ENCODE measurements at places on chromosomes 5 and 9.

DNA sequence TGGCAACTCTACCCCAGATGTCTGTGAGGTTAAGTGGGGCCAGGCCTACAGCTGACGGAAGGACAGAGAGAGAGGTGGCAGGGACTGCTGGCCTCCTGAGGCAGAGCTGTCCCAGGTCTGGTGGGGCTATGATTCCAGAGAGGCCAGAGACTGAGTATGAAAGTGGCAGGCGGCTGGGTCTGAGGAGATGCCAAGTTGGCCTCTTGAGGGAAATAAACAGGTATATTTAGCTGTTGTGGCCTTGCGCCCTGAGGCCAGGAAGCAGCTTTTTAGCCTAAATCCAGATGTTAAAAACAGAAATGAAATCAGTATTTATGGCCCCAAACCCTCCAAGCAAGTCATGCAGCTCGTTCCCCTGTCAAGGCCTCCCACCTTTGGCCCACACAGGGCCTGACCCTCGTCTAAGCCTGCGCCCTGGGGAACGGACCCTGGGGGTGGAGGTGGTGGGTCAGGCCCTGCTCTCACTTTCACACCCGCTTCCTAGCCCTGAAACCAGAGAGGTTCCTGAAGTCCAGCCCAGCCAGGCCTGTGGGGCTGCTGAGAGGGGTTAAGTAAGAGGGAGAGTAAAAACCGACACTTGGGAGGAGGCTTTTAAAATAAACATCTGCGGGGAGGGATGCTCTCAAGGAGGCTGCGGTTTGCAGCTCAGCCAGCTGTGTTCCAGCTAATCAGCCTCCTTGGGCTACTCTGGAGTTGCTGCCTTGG is 18.7 kb downstream of the PCDHGC5 start:
- DNase-seq = no peak

- DNase-seq = no peak
These were observed 525.5 kb upstream of the CCNG1 start for GRCh38 chr5:162911873-162912272.

GRCh38 chr5:76180814-76181805 is 97.9 kb downstream of the SV2C start:
- DNase-seq = no peak

- DNase-seq = no peak
These were observed 5.3 kb downstream of the ELAVL2 start for GRCh38 chr9:23820451-23821374.

DNA sequence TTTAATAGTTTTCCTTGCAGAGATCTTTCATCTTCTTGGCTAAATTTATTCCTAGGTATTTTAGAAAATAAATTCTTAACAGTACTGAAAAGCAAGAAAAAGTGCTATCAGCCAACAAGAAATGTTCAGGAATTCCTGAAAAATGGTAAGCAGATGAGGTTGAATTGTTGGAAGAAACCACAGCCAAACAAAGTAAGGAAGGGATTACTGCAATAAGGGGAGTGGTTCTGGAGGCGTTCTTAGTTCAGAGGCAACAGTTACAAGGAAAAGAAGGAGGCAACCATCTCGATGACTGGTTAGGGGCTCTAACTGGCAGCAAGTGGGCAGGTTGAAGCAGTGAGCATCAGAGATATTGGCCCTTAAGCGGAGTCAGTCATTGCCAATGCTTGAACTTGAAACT is 12.8 kb upstream of the OR13J1 start:
- DNase-seq = no peak

DNA sequence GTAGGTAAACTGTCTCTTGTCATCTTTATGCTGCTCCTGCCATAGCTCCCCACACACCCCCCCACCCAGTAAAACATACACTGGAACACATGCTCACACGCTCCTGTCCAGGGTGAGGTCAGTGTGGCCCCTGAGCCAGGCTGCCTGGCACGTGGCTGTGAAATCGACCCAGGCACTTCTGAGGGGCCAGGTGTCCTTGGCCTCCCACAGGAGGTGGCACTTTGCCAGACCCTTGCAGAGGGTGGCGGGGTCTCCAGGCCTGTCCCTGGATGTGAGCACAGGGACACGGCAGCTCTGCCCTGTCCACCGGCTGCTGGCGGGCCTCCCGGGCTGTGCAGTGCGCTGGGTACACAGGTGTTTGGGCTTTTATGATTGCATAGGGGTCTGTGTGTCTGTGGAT is 10.0 kb upstream of the CRB2 start:
- DNase-seq = no peak

GRCh38 chr5:169424670-169425378 is 123.9 kb upstream of the SLIT3 start:
- no peak for DNase-seq

- no peak for DNase-seq
These were observed 97.3 kb downstream of the PLCXD3 start for GRCh38 chr5:41413074-41413473.

- no peak for DNase-seq
These were observed 24.3 kb downstream of the LHX3 start for GRCh38 chr9:136180586-136180985.

DNA sequence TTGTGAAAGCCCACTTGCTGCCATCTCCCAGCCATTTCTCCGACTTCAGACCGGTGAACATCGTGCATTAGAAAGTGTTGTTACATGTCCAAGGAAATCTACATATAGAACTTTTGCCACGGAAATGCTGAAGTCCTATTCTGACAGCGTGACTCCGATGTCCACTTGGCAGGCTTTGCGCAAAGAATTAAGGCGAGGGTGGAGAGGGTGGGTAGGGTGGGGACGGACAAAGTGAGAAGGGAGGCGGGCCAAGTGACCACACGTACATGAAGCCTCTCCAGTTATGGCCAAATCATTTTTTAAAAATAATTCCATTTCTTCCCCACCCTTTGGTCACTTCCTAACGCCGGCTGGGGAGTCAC is 460 bp upstream of the ACO1 start:
- DNase-seq = no peak

DNA sequence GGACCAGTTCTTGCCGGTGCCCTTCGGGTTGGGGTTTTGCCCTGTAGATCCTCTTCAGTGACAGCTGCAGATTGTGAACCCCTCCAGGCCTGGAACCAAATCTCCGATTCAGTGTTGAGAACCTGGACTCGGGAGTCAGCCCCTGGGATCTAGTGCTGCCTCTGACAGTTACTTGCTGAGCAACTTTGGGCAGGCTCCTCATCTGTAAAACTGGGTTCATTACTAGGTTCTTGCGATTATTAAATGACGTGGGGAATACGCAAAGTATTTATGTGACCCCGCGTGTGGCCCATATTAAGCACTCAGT is 600 bp downstream of the ERCC6L2 start:
- no peak for DNase-seq

- no peak for DNase-seq
These were observed 16.0 kb downstream of the TMOD1 start for GRCh38 chr9:97517331-97518089.

GRCh38 chr5:126801992-126802294 is 25.0 kb downstream of the LMNB1 start:
- DNase-seq = no peak

DNA sequence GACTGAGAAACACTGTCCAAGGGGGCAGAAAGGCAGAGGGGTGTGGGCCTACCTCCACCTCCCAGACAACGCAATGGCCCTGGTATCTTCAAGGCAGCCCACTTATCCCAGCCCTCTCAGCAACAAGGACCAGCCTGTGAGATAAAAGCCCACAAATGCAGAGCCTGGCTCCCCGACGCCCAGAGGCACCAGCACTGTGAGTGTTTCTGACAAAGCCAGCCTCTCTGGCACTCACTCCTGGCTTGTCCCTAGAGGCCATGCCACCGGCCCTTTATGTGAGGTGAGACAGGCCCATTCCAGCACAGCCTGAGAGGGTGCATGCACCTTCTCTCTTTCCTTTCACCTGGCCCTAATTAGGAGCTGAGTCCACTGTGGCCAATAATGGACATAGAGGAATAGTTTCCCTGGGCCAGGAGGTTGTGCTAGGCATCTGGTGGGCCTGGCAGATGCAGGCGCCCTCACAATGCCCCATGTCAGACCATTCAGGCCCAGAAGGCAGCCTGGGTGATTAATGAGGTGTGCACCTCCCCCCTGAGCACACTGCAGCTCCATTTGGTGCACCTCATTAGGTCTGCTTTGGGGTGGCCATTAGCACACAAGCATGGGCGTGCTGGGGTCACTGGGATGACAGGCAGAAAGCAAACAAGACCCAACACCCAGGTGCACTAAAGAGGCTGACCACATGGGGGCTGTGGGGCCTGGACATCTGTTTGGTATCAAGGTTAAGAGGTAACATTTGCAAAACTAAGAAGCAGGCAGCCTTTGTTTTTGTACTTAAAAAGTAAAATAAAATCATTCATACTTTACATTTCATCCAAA is 176.0 kb downstream of the MED10 start:
- DNase-seq = no peak

- no peak for DNase-seq
These were observed 212.3 kb downstream of the ENC1 start for GRCh38 chr5:74428275-74428674.

DNA sequence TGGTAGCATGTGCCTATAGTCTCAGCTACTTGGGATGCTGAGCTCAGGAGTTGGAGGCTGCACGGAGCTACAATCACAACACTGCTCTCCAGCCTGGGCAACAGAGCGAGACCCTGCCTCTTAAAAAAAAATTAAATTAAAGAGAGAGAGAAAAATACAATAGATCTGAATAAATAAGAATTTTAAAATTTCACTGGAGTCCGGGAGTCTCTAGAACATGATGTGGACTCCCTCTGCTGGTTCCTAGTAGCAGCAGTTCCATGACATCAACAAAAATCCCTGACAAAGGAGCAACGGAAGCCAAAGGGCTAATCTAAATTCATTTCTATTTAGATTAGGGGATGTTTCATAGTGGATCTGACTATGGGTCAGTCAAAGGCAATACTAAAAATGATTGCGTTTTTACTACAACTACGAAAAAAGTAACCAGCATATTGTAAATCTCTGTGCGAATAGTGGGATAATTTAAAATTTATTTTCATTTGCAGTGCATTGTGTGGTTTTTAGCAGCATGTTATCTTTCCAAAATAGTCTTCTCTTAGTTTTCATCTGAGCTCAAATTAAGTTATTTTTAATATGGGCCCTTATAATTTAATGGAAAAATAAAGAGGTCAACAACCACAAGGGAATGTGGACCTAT is 6.7 kb downstream of the INIP start:
- no peak for DNase-seq

- DNase-seq = no peak
These were observed 21.5 kb downstream of the PDGFRB start for GRCh38 chr5:150134198-150134588.

DNA sequence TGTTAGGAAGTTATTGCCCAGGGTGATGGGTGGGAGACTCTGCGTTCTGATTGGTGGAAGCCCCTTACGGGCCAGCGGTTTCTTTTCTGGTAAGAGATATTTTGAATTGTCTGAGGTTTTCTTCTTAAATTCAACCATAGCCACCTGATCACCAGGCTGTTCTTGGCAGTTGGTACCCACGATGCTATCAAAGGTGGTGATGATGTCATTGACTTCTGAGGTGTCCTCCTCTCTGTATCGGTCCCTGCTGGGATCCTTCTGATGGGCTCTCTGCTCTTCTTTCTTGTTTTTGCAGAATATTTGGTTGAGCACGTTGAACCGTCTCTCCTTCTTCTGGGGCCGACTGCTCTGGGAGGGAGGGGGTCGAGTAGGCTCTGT is 116.6 kb upstream of the IL6ST start:
- no peak for DNase-seq

DNA sequence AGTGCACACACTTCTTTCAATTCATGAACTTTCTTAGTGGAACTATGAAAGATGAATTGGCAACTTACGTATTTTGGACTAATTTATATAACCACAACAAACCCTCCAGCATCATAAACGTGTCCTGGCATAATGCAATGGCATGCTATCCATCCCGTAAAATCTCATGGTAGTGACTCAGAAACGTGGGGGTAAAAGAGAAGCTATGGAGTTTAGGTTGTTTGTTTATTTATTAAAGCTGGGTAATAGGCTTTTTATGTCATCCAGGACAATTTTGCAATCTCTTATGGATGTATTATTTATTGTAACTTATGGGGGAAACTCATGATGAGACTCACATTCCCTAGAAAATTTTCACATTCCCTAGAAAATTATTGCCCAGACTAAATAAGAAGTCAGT is 106.3 kb downstream of the GDA start:
- DNase-seq = no peak
